ENCODE measurements at places on chromosomes 12 and 14.

DNA sequence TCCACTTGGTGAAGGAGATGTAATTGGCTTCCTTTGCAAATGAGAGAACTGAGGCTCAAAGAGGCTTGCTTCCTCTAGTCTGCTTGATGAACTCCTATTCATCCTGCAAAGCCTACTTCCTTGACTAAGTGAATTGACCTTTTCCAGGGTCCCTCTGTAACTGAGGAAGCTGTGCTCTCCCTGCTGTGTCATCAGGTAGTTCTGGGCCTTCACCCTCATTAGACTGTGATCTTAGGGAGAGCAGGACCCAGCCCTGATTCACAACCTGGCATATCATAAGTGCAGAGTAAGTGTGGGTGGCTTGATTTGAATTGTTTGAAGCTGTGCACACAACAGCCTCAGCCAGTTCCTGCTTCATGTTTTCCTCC, 16.3 kb downstream of the ASB2 start:
- DNase-seq, result peak; percentile 18

DNA sequence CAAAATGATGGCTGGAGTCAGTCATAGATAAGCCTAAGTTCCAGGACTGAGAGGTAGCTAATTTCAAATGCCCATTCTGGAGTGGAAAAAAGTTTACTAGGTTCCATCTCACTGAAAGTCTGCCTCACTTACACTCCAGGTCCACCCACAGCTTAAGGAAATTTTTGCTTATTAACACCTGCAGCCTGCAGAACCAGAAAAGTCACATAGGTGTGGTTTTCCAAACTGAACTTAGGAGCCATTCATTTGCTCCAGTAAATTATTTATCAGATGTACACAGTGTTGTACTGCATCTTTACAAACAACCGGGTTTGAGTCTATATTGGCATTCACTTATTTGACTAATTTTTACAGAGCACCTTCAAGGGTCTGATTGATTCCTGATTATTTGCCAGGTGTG, 157.4 kb upstream of the ARID2 start:
- DNase-seq, result no peak

- DNase-seq, result no peak
Measured at GRCh38 chr14:103073876-103074728, 9.9 kb upstream of the LBHD2 start.

DNA sequence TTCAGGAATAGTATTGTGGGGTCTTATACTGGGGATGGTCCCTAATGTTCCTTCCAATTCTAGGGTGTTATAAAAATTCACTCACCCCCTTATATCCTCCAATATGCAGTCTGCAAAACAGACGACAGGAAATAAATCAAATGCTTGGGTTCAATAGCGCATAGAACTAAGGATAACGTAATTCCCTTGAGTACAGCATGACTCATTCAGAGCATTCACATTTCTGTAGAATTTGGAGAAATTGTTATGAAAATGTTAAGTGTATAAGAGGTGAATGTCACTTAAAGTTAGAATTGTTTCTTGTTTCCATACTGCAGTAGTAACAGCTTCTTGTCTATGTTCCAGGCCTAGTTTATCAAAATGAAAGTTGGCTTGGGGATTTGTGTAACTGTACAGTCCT, 271.4 kb downstream of the RPS29 start:
- no peak for DNase-seq

Measured in CD4-positive, alpha-beta T cell treated with Interleukin-17A for 1 hour (primary cell).